ENCODE measurements at places on chromosomes 16 and 17. TPM values are rescaled to one million over a fixed set of nuclear protein-coding genes. Genes with fewer than 3 reads are reported as not detected.

GRCh38 chr16:27359051-27359450 is 42.9 kb upstream of the IL21R start:
- no peak overlapping the region for H3K27ac ChIP-seq
- no peak for DNase-seq
- H3K4me1 ChIP-seq, result no peaks in the 10 kb centered on the region
- no peaks in the 10 kb centered on the region for H3K27me3 ChIP-seq
- no peaks in the 10 kb centered on the region for H3K36me3 ChIP-seq

- no peak overlapping the region for H3K4me3 ChIP-seq
- H3K4me1 ChIP-seq, result peaks cover 10% of the 10 kb centered on the region
- no peaks in the 10 kb centered on the region for H3K36me3 ChIP-seq
Measured at GRCh38 chr16:27246439-27246838, 22.1 kb downstream of the NSMCE1 start.

GRCh38 chr16:25952983-25953382 is 261.2 kb downstream of the HS3ST4 start:
- H3K36me3 ChIP-seq, result no peaks in the 10 kb centered on the region
- H3K27ac ChIP-seq, result no peak overlapping the region
- H3K27me3 ChIP-seq, result no peaks in the 10 kb centered on the region
- H3K4me3 ChIP-seq, result no peak overlapping the region
- DNase-seq, result no peak

- H3K36me3 ChIP-seq, result no peaks in the 10 kb centered on the region
- H3K27me3 ChIP-seq, result no peaks in the 10 kb centered on the region
- no peaks in the 10 kb centered on the region for H3K4me1 ChIP-seq
Measured at GRCh38 chr17:70139449-70139993, 29.8 kb upstream of the KCNJ2 start.

DNA sequence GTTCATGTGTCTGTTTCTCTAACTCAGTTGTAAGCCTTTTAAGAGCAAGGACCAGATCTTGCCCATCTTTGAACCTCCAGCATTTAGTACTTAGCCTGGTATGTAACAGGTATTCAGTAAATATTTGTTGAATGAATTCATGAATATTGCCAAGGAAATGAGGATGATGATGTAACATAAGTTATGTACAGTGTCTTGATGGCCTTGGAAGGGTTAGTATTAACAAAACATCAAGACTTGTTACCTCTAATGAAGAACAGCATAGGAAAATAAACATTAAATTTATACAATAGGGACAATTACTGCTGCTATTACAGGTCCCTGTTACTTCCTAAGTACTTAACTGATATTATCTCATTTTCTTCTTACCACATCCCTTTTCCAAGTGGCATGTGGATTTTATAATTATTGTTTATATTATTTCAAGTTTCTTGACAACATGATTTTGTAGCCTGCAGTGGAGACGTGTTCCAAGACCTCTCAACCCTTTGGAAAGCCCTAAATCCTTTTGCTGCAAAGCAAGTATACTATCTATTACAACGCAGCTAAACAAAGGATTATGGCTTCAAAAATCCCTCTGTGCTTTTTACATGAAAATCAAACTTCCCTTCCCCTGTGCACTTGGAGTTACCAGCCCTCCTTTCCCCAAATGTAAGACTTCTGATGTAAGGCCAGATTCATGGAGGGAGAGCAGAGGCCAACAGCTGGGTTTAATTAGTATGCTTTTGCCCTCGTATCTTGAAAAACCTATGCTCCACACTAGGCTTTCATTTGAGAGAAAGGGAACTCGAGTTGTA is 77.4 kb upstream of the SMIM36 start:
- no peak overlapping the region for H3K27ac ChIP-seq
- H3K4me1 ChIP-seq, result no peaks in the 10 kb centered on the region
- H3K4me3 ChIP-seq, result no peak overlapping the region
- DNase-seq, result no peak
- H3K27me3 ChIP-seq, result no peaks in the 10 kb centered on the region

Gene EIF3C
- 338 TPM for total RNA-seq

All from aorta (tissue), 5 donors.